Cerebellar cortex (tissue), 1 donor: ENCODE measurements at places on chromosomes 7 and 10.
A peak's percentile ranks its signal among the peaks of the same experiment; 100 is the strongest.

DNA sequence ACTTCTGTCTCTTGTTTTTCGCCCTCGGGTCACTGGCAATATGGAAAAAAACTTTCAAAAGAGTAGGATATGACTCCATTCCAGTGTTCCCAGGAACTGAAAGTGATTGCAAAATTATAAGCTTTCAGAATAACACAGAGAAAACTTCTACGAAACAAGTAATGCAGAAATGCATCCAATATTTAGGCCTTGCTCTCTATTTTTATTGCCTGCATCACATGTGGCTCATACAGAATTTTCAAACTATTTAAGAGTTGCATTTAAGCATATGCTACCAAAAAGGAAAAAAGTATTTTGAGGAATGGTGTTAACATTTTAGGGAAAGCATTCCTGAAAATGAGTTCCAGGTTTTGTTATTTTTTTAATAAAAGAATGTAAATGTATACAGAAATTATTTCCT, 228.0 kb downstream of the CACNB2 start:
- DNase-seq = no peak

DNA sequence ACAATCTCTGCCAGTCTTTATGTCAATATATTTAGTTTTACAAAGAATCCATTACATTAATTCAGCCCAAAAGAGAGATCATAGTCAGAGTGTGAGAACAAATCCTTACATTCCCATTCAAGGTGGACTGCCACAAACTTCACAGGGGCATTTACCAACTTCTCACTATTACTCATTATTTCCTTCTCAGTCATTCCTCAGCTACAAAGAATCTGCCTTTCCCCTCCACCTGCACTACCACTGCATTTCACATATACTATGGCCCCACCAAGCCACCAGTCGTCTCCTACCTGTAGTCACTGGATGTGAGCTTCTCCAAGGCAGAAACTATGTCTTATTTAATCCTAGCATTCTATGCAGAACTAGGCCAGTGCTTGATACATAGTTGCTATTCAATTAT, 94.3 kb downstream of the USP6NL start:
- DNase-seq = no peak

GRCh38 chr10:102352066-102352715, 43.3 kb upstream of the NFKB2 start:
- DNase-seq = peak; percentile 73

DNA sequence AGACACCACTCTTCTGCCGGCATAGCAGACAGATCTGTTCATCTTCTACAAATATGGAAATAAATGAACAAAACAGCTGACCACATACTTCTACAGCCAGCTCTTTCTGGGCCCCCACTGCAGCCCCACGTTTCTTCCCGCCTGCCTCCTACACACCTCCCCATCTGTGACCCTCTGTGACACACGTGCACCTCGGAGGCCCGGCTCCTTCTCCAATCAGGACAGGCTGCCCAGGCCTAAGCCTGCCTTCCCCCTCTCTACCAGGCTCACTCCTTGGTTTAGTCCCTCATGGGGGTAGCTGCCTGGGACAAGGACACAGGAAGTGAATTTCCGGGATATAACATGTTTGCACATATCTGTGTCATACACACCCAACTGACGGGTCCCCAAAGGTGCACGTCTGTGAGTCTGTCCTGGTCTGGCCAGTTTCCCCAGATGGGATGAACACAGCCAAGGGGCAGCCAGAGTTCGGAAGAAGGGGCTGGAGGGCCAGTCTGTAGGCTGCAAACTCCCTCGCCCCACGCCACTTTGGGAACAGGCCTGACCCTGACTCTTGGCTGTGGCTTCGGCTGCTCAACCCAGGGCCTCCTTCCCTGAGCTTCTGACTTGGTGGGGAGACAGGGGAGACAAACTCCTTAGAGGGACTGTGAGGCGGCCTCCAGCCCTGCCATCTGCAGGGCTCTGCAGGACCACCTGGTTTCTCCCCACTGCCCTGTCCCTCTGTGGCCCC, 30.3 kb downstream of the PITRM1 start:
- DNase-seq = no peak

DNA sequence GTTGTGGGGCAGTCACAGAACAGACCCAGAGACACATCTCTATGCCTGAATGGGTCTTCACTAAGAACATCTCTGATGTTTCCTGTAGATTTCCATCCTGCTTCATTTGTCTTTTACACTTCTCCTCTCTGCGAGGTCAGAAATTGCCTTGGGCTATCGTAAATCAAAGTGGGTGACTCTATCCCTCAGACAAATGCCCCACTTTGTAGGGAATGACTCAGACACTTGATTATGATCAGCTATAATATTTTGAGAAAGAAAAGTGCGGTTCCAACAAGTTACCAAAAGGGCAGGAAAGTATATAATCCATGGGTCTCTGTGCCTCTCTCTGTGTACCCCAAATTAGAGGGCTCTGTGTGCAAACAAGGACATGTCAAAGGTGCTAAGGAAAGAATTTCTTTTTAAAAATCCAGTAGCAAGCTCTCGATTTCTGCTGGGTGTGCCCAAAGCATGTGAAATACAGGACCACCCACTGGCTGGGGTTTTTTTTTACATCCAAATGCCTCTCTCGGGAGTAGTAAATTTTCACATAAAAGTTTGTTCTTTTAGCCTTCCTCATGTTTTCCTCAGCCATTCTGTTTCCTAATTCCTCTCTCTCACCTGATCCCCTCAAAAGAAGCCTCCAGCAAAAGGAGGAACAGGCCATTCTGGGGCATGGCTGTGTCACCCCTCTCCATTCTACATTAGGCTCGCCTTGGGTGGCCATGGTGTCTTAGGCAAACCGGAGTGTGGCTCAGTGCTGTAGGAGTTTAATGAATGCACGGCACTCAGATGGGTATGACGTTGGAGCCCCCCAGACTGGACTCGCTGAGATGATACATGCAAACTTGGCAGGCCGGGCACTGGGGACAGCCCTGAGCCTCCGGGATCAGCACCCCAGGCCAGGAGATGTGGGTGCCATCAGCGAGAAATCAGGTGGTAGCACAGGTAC, 6.3 kb upstream of the OPN4 start:
- no peak for DNase-seq

- DNase-seq = no peak
These were observed 210.7 kb upstream of the GNAI1 start for GRCh38 chr7:79923953-79924352.

DNA sequence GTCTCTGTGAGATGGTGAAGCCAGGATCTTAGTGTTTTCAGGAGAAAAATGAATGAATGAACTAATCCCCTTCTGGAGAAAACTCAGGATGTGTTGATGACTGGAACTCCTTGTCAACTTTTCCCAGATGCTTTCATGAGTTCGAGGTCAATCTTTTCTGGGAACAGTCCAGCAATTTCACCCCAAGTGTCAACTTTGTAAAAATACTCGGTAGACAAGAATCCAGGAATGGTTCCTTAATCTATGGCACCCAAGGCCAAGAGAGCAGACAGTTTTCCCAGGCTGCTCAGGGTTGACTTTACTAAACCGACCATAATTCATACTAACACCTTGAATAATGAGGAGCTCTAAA, 31.1 kb upstream of the LYZL1 start:
- no peak for DNase-seq

- no peak for DNase-seq
These were observed 6.5 kb downstream of the DLX5 start for GRCh38 chr7:97018126-97018601.

DNA sequence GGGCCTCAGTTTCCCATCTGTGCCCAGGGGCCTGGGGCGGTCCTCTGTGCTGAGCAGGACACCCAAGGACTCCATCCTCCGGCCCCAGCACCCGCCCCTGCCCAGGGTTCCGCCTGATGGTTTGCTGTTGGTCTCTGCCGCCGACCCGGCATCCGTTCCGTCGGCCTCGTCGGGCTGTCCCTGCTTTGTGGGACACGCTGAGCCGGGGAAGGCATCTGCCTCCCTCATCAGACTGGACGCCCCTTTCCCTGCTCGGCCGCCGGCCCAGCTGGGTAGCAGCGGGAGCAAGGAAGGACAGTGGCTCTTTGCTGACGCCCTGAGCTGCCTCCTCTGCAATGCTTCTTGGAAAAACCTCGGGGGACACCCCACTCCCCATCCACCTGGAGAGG, 39.5 kb downstream of the FAM20C start:
- DNase-seq = no peak

- no peak for DNase-seq
These were observed 24.5 kb downstream of the RPA3 start for GRCh38 chr7:7693881-7694280.

DNA sequence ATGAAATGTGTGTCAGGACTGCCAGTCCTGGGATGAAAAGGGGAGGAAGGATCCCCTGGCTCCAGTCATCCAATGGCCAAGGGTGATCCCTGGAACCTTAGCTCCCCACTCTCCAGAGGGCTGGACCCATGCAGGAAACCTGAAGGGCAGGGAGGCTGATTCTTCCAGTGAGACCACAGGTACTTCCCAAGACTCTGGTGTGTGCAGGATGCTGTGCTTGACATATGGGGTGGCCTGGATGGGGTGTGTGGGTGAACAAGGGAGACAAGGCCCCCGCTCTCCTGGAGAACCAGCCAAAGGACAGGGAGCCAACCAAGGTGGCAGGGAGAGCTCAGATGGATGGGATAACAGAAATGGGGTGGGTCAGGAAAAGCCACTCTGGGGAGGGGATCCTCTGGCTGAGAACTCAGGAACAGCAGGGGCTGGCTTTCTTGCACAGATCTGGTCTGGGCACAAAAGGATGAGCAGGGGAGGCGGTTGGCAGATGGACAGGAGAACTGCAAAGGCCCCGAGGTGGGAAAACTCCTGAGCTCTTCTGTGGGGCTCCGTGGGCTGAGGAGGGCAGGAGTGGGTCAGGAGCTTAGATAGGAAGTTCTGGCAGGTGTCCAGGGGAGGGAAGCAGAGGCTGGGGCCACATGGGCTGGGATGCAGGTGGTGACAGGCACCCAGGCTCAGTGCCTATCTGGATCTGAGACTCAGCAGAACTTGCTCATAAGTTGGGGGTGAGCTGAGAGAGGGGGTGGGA, 100.6 kb downstream of the ARHGAP22 start:
- no peak for DNase-seq

GRCh38 chr10:112137154-112137987, 46.2 kb downstream of the GPAM start:
- DNase-seq = peak; percentile 89

GRCh38 chr10:110492069-110492822, 5.5 kb upstream of the DUSP5 start:
- peak; percentile 64 for DNase-seq

DNA sequence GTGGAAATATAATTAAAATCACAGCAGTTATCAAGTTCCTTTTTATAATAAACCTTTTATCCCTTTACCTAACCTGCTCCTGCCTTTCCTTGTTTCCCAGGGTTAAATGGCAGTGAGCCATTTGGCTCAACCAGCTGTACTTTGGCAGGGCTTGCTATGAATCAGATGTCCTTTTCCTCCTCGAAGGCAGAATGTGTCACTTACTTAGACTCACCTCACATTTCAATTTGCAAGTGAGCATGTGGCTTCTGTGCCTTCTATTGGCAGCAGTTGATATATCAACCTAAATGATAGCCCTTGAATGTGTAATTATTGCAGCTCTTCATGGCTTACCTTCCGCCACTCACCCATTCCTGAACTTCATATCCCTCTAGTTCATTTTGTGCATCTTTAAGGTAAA, 301.7 kb downstream of the CSTF2T start:
- peak; percentile 37 for DNase-seq

GRCh38 chr7:73828107-73828803, 2.5 kb upstream of the CLDN4 start:
- DNase-seq = peak; percentile 70

DNA sequence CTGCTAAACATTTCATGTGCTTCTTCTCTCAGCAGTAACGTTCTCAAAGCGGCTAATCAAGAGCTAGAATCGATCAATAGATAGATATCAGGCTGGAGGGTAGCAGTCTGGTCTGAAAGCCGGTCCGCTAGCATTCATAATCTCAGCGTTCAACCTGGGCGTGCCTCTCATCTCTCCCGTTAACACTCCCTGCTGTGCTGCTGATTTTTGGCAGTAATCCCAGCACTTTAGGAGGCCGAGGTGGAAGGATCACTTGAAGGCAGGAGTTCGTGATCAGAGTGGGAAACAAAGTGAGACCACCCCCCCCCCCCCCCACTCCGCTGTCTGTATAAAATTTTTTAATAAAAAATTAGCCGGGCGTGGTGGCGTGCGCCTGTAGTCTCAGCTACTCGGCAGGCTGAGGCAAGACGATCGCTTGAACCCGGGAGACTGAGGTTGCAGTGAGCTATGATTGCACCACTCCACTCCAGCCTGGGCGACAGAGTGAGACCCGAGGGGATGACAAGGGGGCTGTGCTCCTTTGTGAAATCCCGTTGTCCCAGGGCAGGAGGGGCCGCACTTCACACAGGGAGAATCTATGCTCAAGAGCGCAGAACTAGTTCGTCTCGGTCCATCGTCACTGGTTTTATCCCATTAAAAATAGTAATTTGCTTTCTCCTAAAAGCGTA, 624 bp upstream of the CEP55 start:
- no peak for DNase-seq

DNA sequence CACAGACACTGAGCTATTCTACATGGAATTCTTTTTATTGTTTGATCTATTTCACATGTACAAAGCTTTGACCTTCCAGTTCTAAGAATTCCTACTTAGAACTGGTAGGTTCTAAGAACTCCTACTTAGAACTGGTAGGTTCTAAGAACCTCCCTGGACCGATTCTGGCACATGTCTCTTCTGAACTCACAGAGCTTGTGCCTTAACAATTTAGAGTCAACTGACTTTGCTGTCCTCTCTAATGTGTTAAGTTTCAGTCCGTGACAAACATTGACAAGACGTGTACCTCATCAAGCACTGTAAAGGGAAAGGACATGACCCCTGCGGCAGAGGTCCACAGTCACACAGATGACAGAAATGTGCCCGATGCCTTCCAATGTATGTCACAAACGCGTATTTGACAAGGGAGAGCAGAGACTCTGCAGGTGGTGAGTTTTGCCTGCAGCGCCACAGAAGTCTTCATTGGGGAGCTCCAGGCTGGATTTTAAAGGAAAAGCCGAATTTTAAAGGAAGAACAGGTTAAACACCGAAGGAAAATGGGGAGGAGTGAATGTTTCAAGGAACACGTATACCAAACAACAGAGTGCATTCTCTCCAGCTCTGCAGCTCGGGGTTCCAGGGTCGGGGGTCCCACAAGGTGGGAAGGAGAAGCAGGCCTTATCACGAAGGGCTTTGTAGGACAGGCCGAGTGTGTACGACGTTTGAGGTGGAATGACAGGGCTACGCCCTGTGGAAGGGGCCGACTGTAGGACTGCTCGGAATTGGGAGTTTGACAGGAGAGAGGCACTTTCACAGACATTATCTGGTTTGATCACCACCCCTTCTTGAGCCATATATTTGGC, 161.1 kb upstream of the KLF14 start:
- DNase-seq = no peak

- no peak for DNase-seq
These were observed at the start of gene HIP1 for GRCh38 chr7:75738604-75738974. Gene HIP1, minus strand, starts transcription at chr7:75738941. Its CDS starts 21 bp downstream, at chr7:75738920.

- DNase-seq = no peak
These were observed 71.7 kb downstream of the MAP3K8 start for GRCh38 chr10:30505543-30506298.

DNA sequence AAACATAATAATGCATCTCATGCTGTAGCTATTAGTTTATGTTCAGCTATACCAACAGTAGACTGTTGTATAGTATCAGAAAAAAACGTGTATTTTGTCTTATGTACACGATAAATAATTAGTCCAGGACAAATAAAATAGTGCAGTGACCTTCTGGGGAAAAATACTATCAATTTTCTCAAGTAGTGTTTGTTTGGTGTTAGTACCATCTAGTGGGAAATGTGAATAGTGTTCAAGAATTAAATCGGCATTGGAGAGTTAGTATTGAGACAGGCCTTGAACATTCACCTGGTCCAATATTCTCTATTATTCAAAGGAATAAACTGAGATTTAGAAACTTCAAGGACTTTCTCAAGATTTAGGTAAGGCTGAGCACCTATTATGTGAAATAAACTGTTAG, 21.7 kb upstream of the OR2A5 start:
- DNase-seq = peak; percentile 31

- DNase-seq = no peak
These were observed 516.6 kb upstream of the SEMA3D start for GRCh38 chr7:85703251-85704010.
